ENCODE measurements at places on chromosomes 7 and 10. TPM values are rescaled to one million over a fixed set of nuclear protein-coding genes. Genes with fewer than 3 reads are reported as not detected.
A peak's percentile ranks its signal among the peaks of the same experiment; 100 is the strongest.

GRCh38 chr10:106917452-106918055 lies 247.0 kb downstream of the SORCS1 start:
- H3K27me3 ChIP-seq: no peaks in the 10 kb centered on the region
- H3K36me3 ChIP-seq: no peaks in the 10 kb centered on the region
- H3K4me1 ChIP-seq: peaks cover 3% of the 10 kb centered on the region
- peak; percentile 56 for DNase-seq

DNA sequence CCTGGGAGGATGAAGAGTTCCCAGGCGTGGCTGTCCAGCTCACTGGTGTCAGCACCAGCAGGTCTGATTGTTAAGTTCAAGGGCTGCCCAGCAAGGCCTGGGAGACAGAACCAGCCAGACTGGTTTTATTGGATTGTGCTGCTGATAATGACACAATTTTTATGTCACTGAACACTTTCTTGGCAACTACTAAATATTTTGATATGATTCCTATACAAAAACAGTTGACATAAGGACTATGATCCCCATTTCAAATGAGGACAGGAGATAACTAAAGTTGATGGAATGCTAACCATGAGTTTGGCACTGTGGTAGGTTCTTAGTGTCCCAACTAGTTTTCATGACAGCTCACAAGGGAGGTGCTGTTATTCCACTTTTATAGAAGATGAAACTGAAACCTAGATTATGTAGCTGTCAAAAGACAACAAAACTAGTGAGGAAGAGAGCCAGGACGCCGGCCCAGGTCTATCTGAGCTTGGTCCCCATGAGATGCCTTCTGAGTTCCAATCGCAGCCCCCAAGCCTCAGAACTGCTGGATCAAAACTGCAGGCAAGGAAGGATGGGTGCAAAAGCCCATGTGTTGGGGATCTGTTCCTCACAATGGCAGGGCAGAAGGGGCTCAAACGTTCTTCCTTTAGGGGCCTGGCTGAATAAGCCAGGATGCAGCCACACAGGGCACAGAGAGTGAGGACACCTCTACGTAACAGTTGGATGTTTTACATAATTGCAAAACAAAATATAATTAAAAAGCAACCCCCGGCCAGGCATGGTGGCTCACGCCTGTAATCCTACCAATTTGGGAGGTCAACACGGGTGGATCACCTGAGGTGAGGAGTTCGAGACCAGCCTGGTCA lies 52.8 kb downstream of the COBL start:
- no peaks in the 10 kb centered on the region for H3K36me3 ChIP-seq
- DNase-seq: peak; percentile 68
- H3K27me3 ChIP-seq: no peaks in the 10 kb centered on the region
- no peak overlapping the region for H3K27ac ChIP-seq

DNA sequence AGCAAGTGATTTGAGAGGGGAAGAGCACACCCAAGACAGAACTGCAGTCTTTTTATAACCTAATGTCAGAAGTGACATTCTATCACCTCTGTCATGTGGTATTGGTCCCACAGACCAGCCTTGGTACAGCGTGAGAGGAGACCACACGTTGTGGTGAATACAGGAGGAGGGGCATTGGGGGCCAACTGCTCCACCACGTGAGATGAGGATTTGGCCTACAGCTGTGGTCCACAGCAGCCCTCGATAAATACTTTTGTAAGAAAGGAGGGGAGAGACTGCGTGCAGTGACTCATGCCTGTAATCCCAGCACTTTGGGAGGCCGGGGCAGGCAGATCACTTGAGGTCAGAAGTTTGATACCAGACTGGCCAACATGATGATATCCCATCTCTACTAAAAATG lies 243.1 kb downstream of the FGFR2 start:
- DNase-seq: no peak
- H3K4me1 ChIP-seq: no peaks in the 10 kb centered on the region

GRCh38 chr7:132250480-132251326 lies 325.6 kb downstream of the PLXNA4 start:
- H3K4me1 ChIP-seq: no peaks in the 10 kb centered on the region
- H3K4me3 ChIP-seq: no peak overlapping the region
- H3K27me3 ChIP-seq: no peaks in the 10 kb centered on the region
- no peak overlapping the region for H3K27ac ChIP-seq
- no peaks in the 10 kb centered on the region for H3K36me3 ChIP-seq

- H3K27me3 ChIP-seq: no peaks in the 10 kb centered on the region
- DNase-seq: no peak
- H3K36me3 ChIP-seq: no peaks in the 10 kb centered on the region
- H3K4me3 ChIP-seq: no peak overlapping the region
- no peaks in the 10 kb centered on the region for H3K4me1 ChIP-seq
These were observed 442.0 kb downstream of the MDFIC start for GRCh38 chr7:115363916-115364315.

GRCh38 chr7:77482015-77482414 lies 55.1 kb upstream of the PTPN12 start:
- no peak for DNase-seq
- H3K4me1 ChIP-seq: peaks cover 8% of the 10 kb centered on the region
- H3K27me3 ChIP-seq: no peaks in the 10 kb centered on the region
- H3K4me3 ChIP-seq: no peak overlapping the region
- H3K27ac ChIP-seq: peak overlapping the region; percentile 77

ENO4 gene
- 1.0 TPM for total RNA-seq

OR6B1 gene
- not detected for total RNA-seq

LRRN3 gene
- 5.0 TPM for total RNA-seq

Measured in left lung (tissue), 14 donors.